NCI-H187 treated with DMSO at 0.1 percent for 48 hours (cell line): ENCODE measurements at places on chromosomes 5 and 9.

DNA sequence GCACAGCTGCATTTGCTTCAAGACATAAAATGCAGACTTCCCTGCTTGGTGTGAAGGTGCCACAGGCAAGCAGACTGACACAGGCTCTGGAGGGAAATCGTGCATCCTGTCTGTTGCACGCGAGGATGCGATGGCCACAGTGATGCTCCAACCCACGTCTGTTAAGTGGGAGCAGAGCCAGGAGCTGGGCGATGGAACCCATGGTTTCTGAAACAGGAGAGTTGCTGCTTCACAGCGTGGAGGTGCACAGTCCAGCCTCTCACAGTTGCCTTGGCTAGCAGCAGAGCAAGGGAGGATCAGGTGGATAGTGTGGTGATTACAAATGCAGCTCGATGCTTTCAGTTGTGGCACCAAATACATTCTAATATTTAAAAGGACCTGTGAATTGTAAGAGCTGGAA, 108.8 kb downstream of the TENT4A start:
- DNase-seq = no peak

DNA sequence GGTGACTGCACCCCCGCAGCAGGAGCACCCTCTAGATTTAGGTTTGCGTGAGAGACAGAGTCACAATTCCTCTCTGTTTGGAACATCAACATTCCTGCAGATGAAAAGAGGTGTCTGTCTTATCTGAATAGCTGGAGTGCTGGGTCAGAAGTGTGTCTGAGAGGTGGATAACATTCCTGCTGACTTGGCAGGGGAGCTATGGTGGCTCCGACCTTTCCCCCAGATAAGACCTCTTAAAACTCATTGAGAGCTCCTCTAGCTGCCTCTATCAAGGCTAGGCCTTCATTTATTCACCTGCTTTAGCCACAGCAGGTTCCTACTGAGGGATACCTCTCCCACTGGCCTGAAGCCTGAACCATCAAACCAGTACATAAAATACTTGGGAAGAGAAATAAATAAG, 615.5 kb downstream of the LRRC70 start:
- no peak for DNase-seq

- no peak for DNase-seq
Observed at GRCh38 chr5:104071887-104072286, 509.3 kb upstream of the NUDT12 start.

DNA sequence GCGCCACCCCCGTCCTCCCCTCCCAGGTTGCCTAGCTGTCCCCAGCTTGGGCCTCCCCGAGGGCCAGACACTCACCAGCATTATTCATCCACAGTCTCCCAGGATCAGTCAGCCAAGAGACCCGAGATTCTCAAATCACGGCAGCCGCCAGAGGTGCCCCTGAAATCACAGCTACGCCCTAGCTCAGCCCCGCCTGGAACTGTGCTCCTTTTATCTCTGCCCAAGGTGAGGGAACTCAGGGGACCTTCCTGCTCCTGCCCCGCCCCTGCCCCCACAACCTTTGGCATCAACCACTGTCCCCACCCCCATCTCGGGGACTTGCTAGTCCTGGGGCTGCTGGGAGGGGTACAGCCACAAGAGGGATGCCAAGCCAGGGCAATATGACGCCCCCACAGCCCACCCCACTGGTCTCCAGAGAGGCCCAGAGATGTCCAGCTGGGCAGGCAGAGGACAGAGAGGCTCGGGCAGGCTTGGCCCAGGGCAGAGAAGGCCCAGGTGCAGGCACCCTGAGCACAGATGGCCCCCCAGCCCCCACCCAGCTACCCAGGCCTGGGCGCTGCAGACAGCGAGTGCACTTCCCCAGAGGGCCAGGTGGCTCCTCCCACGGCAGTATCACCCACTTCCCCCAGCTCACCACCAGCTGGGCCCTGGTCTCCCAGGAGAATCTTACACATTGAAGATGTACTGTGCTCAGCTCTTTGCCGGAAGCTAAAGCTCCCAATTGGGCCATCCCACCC, at the start of gene FUT7:
TSS of gene FUT7 (minus strand) at position 185 of the 737 bp plus-strand sequence. CDS start at position 88, 97 bp downstream.
- DNase-seq = no peak

DNA sequence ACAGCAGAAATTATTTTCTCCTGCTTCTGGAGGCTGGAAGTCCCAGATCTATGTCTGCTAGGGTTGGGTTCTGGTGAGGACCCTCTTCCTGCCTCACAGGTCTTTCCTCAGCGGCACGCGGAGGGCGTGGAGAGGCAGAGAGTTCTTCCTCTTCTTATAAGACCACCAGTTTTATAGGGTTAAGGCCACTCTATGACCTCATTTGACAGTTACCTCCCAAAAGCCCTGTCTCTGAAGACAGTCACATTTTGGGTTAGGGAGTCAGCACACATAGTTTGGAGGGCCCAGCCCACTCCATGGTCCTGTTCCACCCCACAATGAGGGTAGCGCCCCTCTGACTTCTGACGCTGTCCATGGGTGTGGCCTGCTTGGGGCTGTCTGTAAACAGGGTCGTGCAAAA, 46.7 kb downstream of the TRIP13 start:
- DNase-seq = no peak

- DNase-seq = no peak
Observed at GRCh38 chr5:97529354-97529985, 346.4 kb upstream of the RIOK2 start.

DNA sequence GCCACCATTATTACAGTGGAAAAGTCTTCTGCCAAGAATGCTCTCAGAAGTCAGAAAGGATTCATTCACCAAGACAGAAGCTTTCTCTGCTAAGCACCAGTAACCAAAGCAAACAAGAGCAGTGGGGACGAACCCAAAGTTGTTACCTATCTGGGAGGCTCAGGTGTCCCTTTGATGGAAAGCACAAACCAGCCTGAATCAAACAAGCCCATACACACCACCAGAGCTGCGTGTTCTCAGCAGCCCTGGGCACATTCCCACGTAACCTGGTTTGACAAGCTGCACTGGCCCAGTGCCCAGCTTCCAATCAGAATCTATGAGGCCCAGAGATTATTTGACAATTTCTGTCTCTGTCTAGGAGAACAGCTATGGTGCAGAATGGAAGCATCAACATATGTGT, 252.6 kb downstream of the ACTL7B start:
- DNase-seq = no peak

DNA sequence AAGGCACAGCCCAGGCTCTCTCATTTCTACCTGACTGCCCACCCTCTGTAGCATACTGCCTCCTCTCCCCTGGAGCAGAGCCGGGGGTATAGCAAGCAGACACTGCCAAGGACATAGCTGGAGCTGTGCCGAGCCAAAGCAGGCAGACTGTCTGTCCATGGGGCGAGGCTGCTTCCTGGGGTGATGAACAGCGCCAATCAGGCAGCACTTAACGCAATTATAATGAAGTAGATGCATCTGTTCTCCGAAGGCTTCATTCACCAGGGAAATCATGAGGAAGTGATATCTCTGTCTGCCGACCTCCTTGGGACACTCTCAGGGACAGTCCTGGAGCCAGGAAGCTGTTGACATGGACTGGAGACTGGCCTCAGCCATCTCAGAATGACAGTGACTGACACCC, 230.7 kb downstream of the ASTN2 start:
- DNase-seq = no peak

GRCh38 chr9:100427366-100428263, 672 bp downstream of the MSANTD3 start:
- DNase-seq = no peak

DNA sequence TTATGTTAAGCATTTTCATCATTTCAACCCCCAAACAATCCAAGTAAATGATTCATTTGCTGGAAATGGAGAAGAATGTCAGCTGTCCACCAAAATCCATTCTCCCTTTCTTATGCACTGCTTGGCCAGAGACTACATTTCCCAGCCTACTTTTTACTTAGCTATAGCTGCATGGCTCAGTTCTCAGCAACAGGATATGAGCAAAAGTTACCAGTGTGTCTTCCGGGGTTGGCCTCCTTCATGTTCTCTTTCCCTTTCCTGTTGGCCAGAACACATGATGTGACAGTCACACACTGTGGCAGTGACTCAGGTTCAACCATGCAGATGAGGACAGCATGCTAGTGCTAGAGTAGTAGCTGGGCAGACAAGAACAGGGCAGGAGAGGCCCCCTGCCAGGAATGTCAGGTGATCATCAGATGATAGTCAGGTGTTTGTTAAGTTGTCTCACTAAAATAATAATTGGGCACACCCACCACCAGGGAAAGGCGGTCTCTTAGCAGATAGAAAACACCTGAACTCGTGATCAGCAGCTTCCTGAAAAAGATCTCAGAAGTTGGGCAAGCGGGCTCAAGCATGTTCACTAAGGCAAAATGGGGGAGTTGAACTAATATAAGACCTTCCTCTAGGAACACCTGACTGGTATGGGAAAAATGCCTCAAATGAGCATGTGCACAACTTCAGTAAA, 12.2 kb downstream of the GPR150 start:
- DNase-seq = no peak

GRCh38 chr5:115333164-115333563, 36.7 kb upstream of the CCDC112 start:
- no peak for DNase-seq

- no peak for DNase-seq
Observed at GRCh38 chr9:31251386-31251785, 1133.1 kb upstream of the ACO1 start.

- no peak for DNase-seq
Observed at GRCh38 chr9:72355153-72355552, 9.9 kb downstream of the ZFAND5 start.

DNA sequence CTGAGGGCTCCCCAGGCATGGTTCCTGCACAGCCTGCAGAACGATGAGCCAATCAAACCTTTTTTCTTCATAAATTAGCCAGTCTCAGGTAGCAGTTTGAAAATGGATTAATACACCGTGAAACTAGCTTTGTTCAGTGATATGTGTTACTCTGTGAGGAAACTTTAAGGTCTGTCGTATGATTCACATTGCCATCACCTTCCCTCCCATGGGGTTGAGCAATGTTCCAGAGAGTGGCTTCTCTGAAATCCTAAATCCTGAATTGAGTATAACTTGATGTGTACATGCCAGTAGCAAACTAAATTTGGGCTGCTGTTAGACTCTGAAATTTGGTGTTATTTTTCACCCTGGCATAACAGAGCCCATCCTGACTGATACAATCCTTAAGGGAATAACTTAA, 866.4 kb upstream of the C9orf72 start:
- DNase-seq = no peak

GRCh38 chr5:157164521-157164920, 1.5 kb downstream of the GARIN3 start:
- no peak for DNase-seq

DNA sequence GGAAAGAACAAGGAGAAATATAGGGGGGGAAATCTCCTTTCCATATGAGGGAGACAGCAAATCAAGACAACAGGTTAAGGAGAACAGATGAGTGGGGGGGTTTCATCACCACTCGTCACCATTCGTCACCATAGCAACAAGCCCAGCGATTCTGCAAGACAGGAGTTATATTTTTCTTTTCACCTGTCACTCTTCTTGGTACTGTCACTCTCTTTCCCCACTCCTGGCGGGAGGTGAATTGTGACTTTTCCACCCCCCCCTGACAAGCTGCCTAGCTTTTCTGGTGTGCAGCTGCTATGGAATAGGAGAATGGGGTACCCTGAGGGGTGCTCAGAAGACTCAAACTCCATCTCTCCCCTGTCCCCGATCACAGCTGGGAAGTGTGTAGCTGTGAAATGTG, 239.9 kb downstream of the FAM114A2 start:
- DNase-seq = no peak

GRCh38 chr5:62741761-62742160, 163.1 kb downstream of the LRRC70 start:
- DNase-seq = no peak

GRCh38 chr5:170055606-170056005, 50.1 kb upstream of the FOXI1 start:
- DNase-seq = no peak
